Cortex of kidney (tissue), 1 donor: ENCODE measurements at places on chromosomes 5 and 9.

- no peak for DNase-seq
Measured at GRCh38 chr9:115170358-115171073, 52.6 kb upstream of the TNC start.

GRCh38 chr5:142098931-142099330 lies 9.6 kb upstream of the NDFIP1 start:
- no peak for DNase-seq

DNA sequence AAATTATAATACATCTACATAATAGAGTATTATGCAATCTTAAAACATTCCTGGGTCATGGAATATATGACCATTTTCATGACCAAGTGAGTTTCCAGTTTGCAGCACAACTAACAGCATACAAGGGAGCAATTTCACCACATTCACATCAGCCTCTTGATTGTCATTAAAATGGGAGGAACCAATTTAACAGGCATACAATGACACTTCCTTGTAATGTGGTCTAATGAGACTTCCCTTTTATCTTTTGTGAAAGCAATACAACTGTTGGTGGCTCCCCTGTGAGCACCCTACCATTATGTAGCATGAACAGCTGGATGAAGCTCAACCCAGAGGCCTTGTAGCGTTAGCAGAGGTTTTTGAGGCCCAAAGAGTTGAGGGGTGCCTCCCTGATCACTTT lies 13.6 kb upstream of the TMOD1 start:
- no peak for DNase-seq

GRCh38 chr5:18749763-18750162 lies 1115.5 kb downstream of the TAF11L14 start:
- no peak for DNase-seq

DNA sequence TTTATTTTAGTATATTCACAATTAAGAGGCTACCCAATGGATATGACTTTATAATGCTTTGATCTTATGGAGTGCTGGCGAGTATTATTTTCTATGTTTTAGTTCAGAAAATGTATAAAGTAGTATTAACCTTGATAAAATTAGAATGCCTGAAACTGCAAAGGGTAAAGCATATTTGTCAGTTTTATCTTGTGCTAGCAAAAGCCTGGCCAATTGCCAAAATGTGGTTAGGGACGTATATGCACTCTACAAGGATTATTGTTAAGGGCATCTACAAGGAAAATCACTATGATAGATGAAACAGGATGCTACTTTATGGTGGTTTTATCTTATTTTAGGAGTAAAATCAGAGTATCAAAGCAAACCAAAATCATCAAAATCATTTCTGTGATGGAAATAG lies 281.7 kb downstream of the CCDC171 start:
- no peak for DNase-seq

DNA sequence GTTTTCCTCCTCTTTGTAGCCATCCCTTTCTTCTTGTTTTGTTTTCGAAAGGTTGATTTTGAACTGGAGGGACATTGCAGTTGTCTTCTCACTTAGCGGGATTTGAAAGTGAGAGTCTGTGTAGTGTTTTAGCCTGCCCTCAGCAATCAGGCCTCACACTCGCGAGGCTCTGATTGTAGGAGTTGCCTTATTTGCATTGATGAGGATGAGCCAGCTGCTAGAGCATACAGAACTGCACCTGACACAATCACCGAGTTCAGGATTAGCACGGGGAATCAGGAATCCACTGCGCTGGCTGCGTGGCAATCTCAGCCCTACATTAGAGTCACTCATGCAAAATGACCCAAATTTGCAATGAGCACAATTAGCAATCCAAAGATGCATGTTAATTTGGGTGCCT lies 122.5 kb upstream of the TMEM161B start:
- no peak for DNase-seq

DNA sequence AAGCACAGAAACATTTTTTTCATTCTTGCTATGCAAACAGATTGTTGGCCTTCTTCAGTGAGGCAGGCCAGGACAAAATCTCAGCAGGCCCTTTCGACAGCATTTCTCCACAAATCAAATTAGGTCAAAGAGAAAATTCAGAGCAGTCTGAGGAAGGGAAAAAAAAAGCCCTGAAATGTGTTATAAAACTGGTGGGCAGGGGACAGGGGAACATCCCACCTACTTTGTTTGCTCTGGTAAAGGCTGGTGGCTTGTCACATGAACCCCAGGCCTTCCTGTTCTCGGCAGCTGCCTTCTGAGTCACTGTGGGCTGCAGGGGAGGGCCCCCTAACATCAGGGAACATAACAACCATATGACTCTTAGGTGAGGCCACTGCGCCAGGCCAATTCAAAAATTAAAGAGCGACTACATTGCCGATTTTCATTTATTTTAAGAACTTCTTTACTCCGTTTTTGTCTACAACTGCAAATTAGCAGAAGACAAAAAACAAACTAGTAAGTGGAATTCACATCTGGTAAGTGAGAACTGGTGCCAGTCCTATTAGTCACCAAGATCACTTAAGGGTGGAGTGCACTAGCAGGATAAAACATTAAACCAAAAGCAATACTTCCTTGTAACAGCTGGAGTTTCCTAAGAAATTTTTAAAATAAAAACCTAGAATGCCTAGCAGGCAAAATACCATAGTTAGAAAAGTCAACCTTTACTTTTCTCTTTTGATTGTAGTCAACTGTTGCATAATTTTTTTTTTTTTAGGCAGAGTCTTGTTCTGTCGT lies 46.2 kb upstream of the DENND4C start:
- no peak for DNase-seq

DNA sequence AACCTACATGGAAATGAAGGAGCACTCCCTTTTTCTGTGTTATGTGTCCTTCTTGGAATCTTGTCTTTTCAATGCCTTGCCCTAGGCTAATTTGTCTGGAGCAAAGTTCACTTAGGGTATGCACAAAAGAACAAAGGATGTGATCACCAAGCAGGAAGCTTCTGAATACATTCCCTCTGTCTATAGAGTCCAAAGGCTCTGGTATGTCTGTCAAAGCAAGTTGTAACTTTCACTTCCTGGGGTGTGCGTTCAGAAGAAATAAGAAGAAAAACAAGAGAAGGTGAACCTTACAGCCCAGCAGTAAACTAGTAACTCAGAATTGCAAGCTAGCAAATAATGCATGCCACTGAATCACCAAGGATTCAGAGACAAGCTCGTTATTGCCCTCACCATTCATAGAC lies 31.7 kb upstream of the CDH6 start:
- no peak for DNase-seq

DNA sequence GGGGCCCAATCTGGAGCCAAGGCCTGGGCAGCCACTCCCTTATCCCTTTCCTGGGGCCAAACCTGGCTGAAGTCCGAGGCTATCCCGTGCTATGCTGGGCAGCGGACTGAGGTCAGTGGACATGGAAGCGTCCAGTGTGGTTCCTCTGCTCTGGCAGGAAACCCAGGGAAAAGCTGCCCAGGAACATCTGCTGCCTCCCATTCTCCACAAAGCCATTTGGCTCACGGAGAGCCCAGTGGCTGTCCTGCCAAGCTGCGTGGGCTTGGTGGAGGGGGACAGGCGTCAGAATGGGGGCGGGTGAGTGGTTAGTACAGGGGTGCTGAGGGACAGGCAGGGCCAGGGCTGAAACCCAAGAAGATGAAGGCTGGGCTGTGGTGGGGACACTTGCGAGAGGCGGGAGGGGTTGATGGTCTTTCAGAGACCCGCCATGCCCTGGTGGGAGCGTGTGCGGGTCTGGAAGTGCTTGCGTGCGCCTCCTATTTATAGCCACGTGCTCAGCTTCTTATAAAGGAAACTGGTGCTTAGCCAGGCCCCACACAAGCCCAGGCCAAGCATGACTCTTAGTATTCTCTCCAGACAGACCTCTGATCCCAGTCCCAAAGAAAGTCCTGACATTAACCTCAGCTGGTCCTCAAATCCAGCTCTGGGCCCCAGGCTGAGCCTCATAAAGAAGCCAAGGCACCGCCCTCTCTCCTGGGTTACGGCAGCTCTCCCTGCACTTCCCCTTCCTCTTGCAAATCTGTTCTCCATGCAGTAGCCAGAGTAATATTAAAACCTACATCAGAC lies 9.4 kb upstream of the SLC6A7 start:
- no peak for DNase-seq

- no peak for DNase-seq
Measured at GRCh38 chr5:53560028-53560427, 411 bp upstream of the NDUFS4 start.

GRCh38 chr5:176429972-176430371 lies 13.6 kb upstream of the CLTB start:
- DNase-seq, result no peak

- no peak for DNase-seq
Measured at GRCh38 chr9:131240047-131240921, 36.0 kb downstream of the FAM78A start.

- DNase-seq, result no peak
Measured at GRCh38 chr9:108412755-108413154, 443.0 kb downstream of the ACTL7B start.

GRCh38 chr9:82480921-82481320 lies 492.3 kb downstream of the SPATA31D1 start:
- DNase-seq, result no peak

DNA sequence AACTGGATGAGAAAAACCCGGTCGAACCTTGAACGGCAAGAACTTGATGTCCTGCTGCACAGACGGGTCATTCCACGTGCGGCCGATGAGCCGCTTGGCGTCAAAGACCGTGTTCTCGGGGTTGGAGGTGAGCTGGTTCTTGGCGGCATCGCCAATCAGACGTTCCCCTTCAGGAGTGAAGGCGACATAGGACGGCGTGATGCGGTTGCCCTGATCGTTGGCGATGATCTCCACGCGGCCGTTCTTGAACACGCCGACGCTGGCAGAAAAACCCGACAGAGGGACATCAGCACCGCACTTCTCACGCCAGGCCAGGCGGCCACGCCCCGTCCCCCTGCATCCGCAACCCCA lies 519 bp downstream of the HSPA5 start:
- no peak for DNase-seq

DNA sequence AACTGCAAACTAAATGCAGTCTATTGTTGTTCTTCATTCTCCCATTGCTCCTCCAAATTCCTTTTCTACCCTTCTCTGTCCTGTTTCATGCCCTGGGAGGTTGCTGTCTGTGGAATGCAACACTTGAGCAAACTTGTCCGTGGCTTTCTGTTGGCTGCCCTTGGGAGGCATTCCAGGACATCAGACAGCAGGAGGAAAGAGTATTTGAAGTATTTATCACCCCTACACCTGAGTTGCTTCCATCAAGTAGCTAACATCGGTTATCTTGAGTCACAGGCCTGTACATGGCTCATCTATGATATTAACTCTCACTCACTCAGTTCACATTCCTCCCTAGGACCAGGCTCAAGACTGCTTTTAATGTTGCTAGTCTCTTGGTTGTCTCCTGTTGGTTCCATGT lies 803.4 kb upstream of the CDH6 start:
- DNase-seq, result no peak

GRCh38 chr9:98066235-98066634 lies 9.7 kb downstream of the NANS start:
- no peak for DNase-seq

DNA sequence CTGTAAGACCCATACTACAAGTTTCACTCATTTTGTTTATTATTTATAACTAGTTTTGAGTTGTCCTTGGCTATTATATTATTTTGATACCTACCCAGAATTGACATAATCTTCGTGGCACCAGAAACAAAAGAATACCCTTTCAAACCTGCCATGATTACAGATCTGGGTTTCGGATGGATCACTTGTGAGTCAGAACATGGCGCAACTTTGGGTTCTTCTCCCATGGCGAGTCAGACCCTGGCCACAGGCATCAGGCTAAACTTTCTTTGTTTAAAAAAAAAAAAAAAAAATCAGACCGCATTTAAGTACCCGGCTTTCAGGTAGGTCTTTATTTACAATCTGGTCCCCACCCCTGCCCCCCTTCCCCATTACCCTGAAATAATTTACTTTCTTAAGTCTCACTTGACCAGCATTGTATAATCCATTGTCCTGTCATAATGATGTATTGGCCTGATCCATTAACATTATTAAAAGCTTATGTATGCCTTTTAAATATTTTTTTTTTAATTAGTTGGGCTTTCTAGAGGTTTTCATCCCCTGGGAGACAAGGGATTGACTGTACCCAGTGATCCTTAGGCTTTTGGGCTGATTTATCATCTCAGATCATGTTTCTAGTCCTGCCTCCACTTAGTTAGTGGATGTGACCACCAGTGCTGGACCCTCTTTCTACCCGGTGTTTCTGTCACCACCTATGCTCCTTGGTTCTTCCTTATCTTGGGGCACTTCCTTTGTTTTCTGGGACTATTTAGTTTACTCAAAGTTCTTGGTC lies 43.9 kb downstream of the F2RL2 start:
- no peak for DNase-seq

DNA sequence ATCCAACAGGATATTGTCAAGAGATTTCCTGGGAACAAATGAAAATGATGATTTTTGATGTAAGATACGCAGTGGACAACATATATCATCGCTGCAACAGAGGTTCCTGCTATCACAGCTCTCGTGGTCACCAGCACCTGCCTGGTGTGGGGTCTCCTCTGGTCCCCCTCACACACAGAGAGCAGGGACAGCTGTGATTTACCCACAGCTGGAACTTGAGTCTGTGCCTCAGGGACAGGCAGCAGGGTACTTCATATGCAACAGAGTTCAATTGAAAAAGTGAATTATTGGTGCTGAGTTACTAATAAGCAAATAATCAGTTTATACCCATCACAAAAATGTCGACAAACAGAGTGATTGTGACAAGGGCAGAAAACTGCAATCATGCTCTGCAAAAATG lies 93.4 kb downstream of the LMX1B start:
- DNase-seq, result no peak

- no peak for DNase-seq
Measured at GRCh38 chr9:123523001-123523400, 167.0 kb downstream of the CRB2 start.

DNA sequence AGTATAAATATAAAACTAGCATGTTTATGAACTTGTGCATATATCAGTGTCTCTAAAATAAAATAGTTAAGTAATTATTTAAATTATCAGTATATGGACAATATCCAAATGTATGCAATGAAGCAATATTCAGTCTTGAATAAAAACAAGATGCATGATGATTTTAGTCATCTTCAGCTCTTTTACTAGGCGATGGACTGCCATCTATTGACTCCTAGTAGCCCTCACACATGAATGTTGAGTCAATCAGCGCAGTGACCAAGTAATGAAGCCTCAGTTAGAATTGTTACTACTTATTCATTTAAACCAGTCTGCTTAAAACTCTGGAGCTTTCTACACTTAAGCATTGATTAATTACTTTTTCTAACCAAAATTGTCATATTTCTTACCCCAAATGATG lies 92.9 kb upstream of the GRHPR start:
- no peak for DNase-seq
